ENCODE measurements at places on chromosomes 11 and 22.

DNA sequence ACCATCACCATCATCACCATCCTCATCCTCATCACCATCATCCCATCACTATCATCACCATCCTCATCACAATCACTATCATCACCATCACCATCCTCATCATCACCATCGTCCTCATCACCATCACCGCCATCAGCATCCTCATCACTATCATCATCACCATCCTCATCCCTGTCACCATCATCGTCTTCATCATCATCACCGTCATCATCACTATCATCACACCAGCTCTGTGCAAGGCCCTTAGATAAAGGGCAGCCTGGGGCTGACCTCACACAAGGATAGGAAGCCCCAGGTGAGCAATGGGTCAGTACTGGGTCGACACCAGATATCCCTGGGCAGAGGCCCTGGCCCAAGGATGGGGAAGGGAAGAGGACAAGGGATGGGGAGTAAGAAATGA, 16.1 kb downstream of the RTN4R start:
- no peak for DNase-seq

- no peak for DNase-seq
Measured at GRCh38 chr11:64753019-64753379, 6.8 kb downstream of the PYGM start.

DNA sequence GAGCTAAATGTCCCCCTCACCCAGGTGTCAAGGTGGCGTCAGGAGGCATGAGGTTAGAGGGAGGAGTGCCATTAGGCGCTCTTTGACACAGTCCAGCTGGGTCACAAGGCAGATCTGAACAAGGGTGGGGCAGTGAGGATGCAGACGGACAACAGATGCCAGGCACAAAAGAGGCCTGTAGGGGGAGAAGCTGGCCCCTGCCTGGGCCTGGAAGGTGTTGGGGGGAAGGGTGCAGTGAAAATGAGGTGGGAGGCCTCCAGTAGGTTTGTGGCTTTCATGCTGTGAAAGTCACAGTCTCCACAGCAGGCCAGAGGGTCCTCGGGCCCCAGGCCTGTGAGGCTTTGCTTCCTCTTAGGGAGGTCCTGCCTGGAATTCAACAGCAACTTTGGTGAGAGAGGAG, 85.0 kb upstream of the PLET1 start:
- DNase-seq, result no peak

DNA sequence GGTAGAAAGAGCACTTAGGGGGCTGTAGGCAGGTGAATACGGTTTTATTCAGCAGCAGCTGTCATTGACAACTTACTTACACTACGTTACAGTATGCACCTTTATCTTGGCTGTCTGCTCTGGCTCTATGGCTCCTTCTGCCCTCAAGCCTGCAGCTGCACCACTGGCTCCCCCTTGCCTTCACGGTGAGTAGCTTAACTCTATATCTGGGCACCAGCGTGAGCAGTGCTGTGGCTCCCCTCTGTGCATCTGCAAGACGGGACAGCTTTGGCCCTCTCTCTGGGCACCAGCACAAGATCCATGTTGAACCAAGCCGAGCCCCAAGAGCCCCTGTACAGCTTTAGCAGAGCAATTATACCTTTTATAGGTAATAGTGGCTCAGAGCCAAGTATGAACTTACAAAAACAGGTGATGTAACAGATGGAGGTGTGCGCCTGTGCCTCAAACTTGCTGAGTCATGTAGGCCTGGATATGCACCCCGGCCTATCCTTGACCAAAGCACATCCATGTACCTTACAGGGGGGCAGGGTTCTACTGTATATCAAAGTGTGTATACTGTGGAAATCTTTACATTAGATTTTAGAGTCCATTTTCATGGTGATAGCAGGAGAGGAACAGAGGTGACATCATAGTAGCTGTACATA, 96.9 kb upstream of the CTSC start:
- DNase-seq, result no peak

GRCh38 chr22:40432157-40432556, 61.8 kb downstream of the SGSM3 start:
- no peak for DNase-seq

- no peak for DNase-seq
Measured at GRCh38 chr11:86941871-86942599, 13.2 kb downstream of the FZD4 start.

DNA sequence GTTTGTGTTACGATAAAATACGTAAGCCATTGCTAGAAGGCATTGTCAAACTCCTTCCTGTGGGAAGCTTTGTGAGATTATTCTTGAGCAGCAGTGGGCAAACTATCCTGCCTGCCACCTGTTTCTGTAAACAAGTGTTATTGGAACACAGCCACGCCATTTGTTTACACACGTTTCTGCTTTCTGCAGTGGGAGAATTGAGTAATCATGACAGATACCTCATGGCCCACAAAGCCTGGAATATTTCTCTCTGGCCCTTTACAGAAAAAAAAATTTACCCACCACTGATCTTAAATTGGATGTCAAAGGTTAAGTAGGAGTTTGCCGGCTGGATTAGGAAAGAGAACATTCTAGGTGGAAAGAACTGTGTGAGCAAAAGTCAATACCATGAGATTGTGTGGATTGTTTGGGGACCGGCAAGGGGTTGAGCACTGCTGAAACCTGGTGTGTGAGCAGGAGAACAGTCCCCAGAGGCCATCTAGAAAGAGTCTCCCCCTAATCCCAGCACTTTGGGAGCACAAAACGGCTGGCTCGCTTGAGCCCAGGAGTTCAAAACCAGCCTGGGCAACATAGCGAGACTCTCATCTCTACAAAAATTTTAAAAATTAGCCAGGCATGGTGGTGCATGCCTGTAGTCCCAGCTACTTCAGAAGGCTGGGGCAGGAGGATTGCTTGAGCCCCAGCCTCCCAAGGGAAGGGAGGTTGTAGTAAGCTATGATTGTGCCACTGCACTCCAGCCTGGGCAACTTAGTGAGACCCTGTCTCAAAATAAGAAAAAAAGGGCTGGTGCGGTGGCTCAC, 6.0 kb upstream of the PLA2G6 start:
- DNase-seq, result no peak

- DNase-seq, result no peak
Measured at GRCh38 chr11:132728026-132728425, 804.3 kb downstream of the OPCML start.

DNA sequence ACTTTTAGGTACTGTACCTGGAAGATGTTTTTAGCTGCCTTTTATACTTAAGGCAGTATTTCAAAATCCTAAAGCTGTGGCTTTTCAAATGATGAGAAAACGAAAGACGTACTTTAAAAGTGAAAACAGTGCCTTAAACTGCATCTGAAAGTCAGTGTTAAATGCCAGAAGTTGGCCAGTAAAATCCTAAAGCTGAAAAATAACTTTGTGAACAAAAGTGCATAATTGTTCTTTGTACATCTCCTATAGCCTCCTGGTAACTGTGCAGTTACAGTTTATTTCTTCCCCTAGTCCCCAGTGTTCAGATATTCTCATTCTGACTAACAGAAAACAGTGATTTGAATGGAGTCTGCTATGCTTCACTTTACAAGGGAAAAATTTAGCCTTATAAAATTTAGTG, 6.8 kb downstream of the EED start:
- no peak for DNase-seq

DNA sequence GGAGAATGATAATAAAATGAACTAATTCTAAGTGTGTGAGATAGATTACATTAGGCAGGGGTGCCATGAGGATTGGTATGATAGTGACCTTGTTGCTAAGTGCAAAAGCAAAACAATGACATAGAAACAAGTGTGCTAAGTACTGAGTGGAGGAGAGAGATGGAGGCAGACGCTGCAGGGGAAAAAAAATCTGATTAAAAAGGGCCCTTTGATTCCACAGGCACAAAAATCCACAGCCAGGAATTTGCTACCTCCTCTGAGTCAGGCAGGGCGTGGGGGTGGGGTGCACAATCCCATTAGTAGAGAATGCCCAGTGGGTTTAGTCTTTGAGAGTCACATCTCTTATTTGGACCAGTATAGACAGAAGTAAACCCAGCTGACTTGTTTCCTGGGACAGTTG, at the start of gene CNTF:
Gene CNTF, plus strand, starts transcription at position 322 of the 400 bp plus-strand sequence. CDS start 88 bp downstream, outside the sequence.
- no peak for DNase-seq

GRCh38 chr11:30540781-30541180, 45.4 kb downstream of the MPPED2 start:
- DNase-seq, result no peak

- no peak for DNase-seq
Measured at GRCh38 chr11:102709201-102709945, 3.8 kb upstream of the MMP27 start.

- no peak for DNase-seq
Measured at GRCh38 chr11:65646958-65647701, 9.2 kb downstream of the SIPA1 start.

DNA sequence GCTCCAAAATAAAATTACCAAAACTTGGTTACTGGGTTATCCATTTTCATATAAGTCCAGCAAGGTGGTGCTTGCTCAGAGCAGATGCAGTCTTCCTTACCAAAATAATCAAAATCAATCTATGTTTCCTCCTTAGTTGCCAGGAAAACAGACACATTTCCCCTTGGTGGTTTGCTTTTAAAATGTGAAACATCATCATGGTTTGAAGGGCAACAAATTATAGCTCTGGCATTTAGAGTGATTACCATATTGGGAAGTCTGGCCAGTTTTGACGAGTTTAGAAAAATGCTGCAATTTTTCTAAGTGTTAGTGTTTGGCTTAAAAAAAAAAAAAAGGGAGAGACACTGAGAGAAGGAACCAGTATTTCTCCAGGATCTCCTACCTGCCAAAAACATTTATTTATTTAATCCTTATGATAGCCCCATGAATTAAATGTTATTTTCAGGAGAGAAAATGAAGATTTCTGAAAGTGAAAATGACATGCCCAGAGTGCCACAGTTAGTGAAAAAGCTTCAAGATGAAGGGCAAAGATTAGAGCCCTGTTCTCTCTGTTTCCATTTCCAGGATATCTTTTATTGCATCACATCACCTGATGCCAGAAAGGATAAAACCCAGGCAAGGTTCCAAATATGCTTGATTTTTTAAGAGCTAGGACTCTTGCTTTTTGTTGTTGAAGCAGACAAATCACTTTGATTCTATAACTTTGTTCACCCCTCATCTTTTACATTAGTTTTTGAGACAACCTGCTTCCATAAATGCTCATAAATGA, 29.6 kb upstream of the TBCEL start:
- DNase-seq, result no peak

- peak; percentile 17 for DNase-seq
Measured at GRCh38 chr11:47376525-47377371, 1.6 kb downstream of the SPI1 start.

DNA sequence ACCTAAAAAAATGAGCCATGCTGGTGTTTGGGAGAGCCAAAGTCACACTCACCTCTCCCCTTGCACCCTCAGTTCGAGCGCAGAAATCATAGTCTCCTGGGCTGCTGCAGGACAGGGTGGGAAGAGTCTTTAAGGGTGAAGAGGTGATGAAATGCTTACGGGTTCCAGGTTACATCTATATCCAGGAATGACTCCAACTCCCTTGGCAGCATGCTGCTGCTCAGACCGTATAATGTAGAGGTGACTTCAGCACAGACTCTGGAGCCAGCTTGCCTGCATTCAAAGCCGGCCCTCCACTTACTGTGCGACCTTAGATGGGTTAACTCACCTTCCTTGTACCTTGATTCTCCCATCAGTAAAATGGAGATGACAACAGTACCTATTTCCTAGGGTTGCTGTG, 17.3 kb upstream of the PKNOX2 start:
- no peak for DNase-seq

DNA sequence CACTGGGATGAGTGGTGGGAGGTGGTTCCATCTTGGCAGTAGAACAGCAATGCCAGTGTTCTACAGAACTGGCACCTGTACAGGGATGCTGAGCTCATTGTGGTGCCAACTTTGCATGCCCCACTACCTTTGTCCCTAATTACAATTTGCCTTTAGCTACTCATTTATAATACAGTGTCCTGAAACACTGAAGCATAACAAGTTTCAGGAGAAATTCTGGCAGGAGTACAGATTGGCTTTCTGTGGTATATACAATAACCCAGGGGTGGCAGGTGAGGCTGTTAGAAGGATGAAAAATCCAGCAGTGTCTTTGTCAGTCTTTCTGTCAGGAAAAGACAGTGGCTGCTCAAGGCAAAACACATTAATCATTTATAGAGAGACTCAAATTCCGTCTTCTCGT, 240.3 kb downstream of the FAM76B start:
- no peak for DNase-seq

DNA sequence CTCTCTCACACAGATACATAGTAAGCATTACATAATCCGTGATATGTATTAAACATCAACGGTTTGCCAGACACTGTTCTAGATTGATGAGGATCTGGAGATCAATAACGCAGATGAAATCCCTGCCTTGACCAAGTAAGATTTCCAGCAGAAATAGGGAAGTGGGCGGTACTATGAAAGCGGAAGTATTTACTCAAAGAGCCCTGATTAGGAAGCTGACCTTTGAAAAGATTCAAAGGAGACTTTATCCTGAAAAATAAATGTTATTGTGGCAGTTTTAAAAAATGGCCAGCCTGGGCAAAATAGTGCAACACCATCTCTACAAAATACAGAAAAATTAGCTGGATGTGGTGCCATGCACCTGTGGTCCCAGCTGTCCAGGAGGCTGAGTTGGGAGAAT, 26.8 kb downstream of the GAB2 start:
- no peak for DNase-seq

- DNase-seq, result no peak
Measured at GRCh38 chr11:122140500-122140899, 24.5 kb upstream of the BLID start.

DNA sequence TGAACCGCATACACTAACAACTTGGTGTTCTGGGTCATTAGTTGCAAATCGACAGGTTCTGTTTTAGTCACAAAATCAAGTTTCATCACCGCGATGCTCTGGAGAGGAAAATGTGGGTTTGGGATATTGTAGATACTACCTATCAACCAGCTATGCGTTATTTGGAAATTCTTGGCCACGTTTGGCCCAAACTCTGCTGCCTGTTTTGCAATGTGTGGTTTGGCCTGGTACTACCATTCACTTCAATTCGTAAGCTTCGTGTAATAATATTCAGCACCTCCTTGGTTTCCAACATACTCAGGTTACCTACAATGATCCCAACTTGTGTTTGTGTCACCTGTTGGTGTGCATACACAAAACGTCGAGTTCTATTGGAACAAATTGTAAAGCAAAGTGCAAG, 16.2 kb upstream of the ACER3 start:
- DNase-seq, result no peak

DNA sequence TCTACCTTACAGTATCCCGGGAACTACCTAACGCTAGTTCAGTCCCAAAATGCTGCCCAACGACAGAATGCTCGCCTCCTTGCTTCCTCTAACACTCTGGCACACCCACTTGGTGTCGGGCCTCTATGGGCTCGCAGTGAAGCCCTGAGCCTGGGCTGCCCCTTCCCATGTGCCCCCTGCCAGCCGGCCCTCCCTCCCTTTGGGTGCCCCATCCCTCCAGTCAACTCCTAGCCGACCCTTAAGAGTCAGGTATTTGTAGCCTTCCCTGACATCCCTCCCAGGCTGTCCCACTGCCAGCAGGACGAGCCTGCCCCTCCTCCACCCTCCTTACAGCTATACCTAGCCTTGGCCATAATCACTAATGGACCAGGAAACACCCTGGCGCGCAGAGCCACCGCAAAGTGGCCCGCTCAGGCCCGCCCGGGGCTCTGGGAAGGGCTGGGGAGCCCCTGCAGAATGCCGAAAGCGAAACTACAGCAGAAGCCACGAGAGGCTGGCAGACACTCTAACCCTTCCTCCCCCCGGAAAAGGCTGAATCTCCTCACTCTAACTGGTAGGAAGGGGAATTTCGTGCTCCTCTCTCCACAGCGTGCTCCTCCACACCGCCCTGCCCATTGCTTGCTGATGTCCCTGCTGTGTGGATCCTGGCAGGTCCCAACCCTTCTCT, 8.2 kb downstream of the CBX7 start:
- no peak for DNase-seq

Data from right hindlimb (tissue), 1 donor.